ENCODE measurements at places on chromosomes 11 and 22.

GRCh38 chr11:10410844-10411200, 44.2 kb upstream of the AMPD3 start:
- DNase-seq = no peak

DNA sequence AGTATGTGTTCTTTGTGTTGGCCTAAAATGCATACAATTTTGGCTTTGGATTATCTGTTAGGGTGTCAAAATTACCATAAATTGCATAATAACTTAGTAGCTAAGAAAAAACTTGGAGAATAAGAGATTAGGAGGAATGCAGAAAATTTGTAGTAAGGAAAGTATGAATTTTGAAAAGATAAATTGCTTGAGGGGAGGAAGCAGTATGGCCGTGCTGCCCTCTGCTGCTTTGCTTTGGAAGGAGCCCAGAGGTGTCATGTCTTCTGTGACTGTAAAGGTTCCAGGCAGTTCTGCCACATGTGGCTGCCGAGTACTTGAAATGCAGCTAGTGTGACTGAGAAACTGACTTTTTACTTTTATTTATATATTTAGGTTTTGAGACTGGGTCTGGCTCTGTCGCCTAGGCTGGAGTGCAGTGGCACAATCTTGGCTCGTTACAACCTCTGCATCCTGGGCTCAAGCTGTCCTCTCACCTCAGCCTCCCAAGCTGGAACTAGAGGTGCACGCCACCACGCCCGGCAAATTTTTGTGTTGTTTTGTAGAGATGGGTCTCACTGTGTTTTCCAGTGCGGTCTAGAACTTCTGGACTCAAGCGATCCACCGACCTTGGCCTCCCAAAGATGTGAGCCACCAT, 1.8 kb downstream of the ADSL start:
- peak; percentile 71 for DNase-seq

- DNase-seq = no peak
Measured at GRCh38 chr11:37704791-37705190, 1106.8 kb upstream of the RAG2 start.

- no peak for DNase-seq
Measured at GRCh38 chr11:47940904-47941649, 39.3 kb upstream of the PTPRJ start.

DNA sequence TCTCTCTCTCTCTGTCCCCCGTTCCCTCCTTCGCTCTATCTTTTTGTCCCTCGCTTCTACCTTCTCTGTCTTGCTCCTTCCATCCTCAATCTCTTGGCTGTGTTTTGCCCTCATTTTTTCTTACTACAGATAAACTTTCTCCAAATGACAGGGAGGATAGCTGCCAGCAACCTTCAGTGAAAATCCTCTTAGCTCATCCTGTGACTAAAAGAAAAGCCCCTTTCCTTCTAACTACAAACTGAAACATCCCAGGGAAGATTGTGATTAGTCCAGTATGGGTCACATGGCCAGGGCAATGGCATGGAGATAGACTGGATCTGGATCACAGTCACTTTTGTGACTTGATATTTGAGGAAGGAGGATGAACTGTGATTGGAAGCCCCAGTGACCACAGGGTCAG, 10.4 kb downstream of the SPON1 start:
- DNase-seq = no peak

DNA sequence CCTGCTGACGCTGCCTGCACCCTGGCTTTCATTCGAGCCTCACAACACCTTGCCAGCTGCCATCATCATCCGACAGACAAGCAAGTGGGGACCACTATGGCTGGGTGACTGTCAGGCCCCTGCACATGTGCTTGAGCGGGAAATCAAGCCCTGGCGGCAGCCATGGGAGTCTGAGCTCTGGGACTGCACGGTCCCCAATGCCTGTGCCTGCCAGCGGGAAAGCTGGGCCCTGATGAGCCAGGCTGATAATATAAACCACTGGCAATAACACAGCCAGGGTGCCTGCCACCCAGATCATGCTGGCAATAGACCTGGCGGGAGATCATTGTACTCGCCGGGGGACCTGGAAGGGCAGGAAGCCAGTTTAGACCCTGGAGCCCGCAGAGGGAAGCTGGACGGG, 2.5 kb downstream of the FGF3 start:
- DNase-seq = no peak

- no peak for DNase-seq
Measured at GRCh38 chr22:48884324-48884723, 943.3 kb downstream of the BRD1 start.

GRCh38 chr11:112167145-112167544, at the start of gene TEX12:
Gene TEX12, plus strand, starts transcription at chr11:112167372. Its CDS starts 1,897 bp downstream, at chr11:112169269.
- no peak for DNase-seq

DNA sequence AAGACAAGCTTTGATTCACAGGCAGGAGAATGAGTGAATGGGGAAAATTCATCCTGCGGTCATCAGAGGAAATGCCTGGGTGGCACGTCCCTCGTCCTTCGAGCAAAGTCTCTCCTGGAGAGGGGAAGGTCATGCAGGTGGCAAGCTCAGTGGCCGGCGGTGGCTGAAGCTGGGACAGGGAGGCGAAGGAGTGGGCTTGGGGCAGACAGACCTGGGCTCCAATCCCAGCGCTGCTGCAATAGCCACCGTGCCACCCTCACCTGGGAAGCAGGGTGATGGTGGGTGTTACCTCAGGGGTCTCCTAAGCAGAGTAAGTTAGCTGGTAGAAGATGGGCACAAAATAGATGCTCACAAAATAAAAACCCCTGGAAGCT, 22.4 kb upstream of the CACNG2 start:
- DNase-seq = no peak

- no peak for DNase-seq
Measured at GRCh38 chr11:30991376-30991775, 378.2 kb downstream of the DCDC1 start.
